ENCODE measurements at places on chromosomes 6 and 20. TPM values are rescaled to one million over a fixed set of nuclear protein-coding genes. Genes with fewer than 3 reads are reported as not detected.

GRCh38 chr20:18857640-18858039 is 44.1 kb downstream of the SCP2D1 start:
- H3K4me1 ChIP-seq, result no peaks in the 10 kb centered on the region
- no peaks in the 10 kb centered on the region for H3K36me3 ChIP-seq
- H3K27me3 ChIP-seq, result no peaks in the 10 kb centered on the region

- H3K4me3 ChIP-seq, result no peak overlapping the region
- H3K27me3 ChIP-seq, result no peaks in the 10 kb centered on the region
- peak; percentile 45 for DNase-seq
- H3K4me1 ChIP-seq, result peaks cover 8% of the 10 kb centered on the region
These were observed 34.0 kb downstream of the SYNDIG1 start for GRCh38 chr20:24503352-24503931.

TMEM151B gene
- polyA plus RNA-seq, result 3.2 TPM

- H3K36me3 ChIP-seq, result peaks cover 5% of the 10 kb centered on the region
- H3K4me1 ChIP-seq, result peaks cover 11% of the 10 kb centered on the region
- H3K4me3 ChIP-seq, result no peak overlapping the region
- DNase-seq, result no peak
These were observed 10.7 kb upstream of the TLDC2 start for GRCh38 chr20:36865076-36865860.

DNA sequence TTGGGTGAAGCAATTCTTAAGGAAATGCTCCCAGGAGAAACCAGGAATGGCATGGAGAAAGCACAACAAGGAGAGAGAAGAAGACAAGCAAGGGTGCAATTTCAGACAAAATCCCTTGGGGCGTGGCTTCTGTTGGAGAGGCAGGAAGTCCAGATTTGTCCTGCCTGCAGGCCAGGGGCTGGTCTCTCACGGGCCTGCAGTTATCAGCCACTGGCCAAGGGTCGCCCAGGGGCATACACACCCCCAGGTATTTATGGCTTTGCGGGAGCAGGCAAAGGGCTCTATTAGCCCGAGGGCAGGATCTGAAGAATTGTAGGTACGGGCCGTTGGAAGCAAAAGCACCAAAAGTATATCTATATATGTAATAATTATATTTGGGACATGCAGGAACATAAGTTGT is 87.7 kb downstream of the IYD start:
- DNase-seq, result peak; percentile 56
- no peak overlapping the region for H3K27ac ChIP-seq
- peaks cover 14% of the 10 kb centered on the region for H3K4me1 ChIP-seq
- H3K4me3 ChIP-seq, result no peak overlapping the region
- H3K36me3 ChIP-seq, result no peaks in the 10 kb centered on the region
